Large intestine (tissue), 12 donors: ENCODE measurements at places on chromosomes 6 and 20.

GRCh38 chr6:136991646-136992045 is 53.1 kb downstream of the IL20RA start:
- no peak overlapping the region for H3K27ac ChIP-seq
- peaks cover 2% of the 10 kb centered on the region for H3K27me3 ChIP-seq
- H3K4me3 ChIP-seq, result no peak overlapping the region
- no peak for DNase-seq

- H3K27ac ChIP-seq, result no peak overlapping the region
- H3K4me1 ChIP-seq, result no peaks in the 10 kb centered on the region
- no peaks in the 10 kb centered on the region for H3K27me3 ChIP-seq
- DNase-seq, result no peak
Measured at GRCh38 chr20:3339076-3339475, 68.4 kb downstream of the DNAAF9 start.

DNA sequence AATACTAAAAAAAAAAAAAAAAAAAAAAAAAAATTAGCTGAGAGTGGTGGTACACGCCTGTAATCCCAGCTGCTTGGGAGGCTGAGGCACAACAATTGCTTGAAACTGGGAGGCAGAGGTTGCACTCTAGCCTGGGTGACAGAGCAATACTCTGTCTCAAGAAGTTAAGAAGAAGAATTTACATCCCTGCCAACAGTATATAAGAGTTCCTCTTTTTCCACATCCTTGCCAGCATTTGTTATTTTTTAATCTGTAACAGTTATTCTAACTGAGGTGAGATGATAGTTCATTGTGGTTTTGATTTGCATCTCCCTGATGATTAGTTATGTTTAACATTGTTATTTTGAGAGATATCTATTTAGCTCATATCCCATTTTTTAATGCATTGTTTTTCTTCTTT is 20.3 kb upstream of the DYNLRB1 start:
- no peak for DNase-seq
- H3K4me1 ChIP-seq, result no peaks in the 10 kb centered on the region
- peaks cover 52% of the 10 kb centered on the region for H3K36me3 ChIP-seq
- H3K4me3 ChIP-seq, result no peak overlapping the region

- no peak overlapping the region for H3K27ac ChIP-seq
- H3K4me1 ChIP-seq, result peaks cover 21% of the 10 kb centered on the region
- no peaks in the 10 kb centered on the region for H3K36me3 ChIP-seq
- H3K4me3 ChIP-seq, result no peak overlapping the region
- no peaks in the 10 kb centered on the region for H3K27me3 ChIP-seq
Measured at GRCh38 chr6:131067521-131067920, 4.5 kb upstream of the EPB41L2 start.

GRCh38 chr6:57173886-57174510 is 1.9 kb downstream of the BAG2 start:
- no peak overlapping the region for H3K27ac ChIP-seq
- peaks cover 5% of the 10 kb centered on the region for H3K4me1 ChIP-seq
- H3K27me3 ChIP-seq, result peaks cover 14% of the 10 kb centered on the region
- peak overlapping the region; percentile 48 for H3K4me3 ChIP-seq

GRCh38 chr20:51028616-51029212 is 5.8 kb upstream of the KCNG1 start:
- no peak for DNase-seq
- H3K27ac ChIP-seq, result no peak overlapping the region
- peaks cover 80% of the 10 kb centered on the region for H3K27me3 ChIP-seq
- no peak overlapping the region for H3K4me3 ChIP-seq
